H1 (cell line): ENCODE measurements at places on chromosomes 6 and 20. TPM values are rescaled to one million over a fixed set of nuclear protein-coding genes. Genes with fewer than 3 reads are reported as not detected.

The SDHAF4 gene
- total RNA-seq, result 14.8 and 14.9 TPM in 2 replicates

DNA sequence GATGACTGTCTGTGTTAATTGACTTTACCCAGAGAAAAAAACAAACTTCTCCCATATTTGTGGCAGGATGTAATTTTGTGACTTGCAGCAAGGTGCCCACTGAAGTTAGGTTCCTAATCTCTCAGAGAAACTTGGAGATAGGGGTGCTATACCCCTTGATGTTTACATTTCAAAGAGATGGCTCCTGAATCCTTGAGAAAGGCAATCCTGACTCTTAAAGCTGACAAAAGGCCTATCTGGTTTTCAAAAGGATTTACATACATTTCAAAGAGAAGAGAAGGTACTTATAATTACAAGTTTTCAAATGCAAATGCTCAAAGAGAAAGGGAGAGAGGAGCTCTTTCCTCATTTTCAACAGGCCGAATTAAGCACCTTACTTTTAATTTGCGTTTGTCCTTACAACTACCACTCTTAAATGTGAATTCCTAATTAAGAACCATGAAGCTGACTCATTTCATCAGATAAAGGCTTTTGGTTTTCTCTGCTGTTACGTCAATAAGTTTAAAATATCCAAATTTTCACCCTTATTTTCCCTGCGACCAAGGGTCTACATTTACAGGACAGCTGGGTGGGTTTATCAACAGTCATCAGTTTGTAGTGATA is 711.8 kb upstream of the MAP3K7 start:
- no peak overlapping the region for H3K4me3 ChIP-seq
- H3K4me1 ChIP-seq, result peaks cover 10% of the 10 kb centered on the region
- no peaks in the 10 kb centered on the region for H3K36me3 ChIP-seq
- H3K27me3 ChIP-seq, result peaks cover 87% of the 10 kb centered on the region
- no peak for DNase-seq

GRCh38 chr6:74632196-74632875 is 573.5 kb downstream of the COL12A1 start:
- no peaks in the 10 kb centered on the region for H3K36me3 ChIP-seq
- DNase-seq, result no peak
- H3K27me3 ChIP-seq, result no peaks in the 10 kb centered on the region

DNA sequence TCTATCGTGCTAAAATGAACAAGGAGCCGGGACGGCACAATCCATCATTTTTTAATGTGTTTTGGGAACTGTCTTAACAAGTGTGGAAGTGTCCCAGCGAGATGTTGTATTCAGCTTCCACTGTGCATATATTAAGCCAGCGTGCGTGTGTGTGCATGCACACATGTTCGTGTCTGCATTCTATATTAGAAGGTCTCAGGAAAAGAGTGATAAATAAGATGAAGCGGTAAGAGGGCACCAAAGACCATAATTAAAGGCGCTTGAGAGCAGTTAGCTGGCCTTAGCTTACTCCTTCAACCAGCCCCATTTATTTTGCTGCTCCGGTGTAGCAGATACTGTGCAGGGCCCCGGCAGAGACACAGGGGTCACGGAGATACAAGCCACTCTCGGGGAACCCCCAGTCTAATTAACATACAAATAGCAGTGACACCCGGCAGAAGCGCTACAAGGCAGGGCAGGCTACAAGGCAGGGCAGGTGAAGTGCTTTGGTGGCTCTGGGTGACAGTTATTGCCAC is 206.5 kb upstream of the RREB1 start:
- H3K4me3 ChIP-seq, result no peak overlapping the region
- H3K27ac ChIP-seq, result no peak overlapping the region
- H3K27me3 ChIP-seq, result no peaks in the 10 kb centered on the region

GRCh38 chr20:63176427-63177133 is 39.4 kb downstream of the YTHDF1 start:
- H3K27me3 ChIP-seq, result peaks cover 32% of the 10 kb centered on the region
- no peak overlapping the region for H3K27ac ChIP-seq
- H3K4me1 ChIP-seq, result peaks cover 3% of the 10 kb centered on the region
- H3K4me3 ChIP-seq, result peak overlapping the region; percentile 83
- no peaks in the 10 kb centered on the region for H3K36me3 ChIP-seq

DNA sequence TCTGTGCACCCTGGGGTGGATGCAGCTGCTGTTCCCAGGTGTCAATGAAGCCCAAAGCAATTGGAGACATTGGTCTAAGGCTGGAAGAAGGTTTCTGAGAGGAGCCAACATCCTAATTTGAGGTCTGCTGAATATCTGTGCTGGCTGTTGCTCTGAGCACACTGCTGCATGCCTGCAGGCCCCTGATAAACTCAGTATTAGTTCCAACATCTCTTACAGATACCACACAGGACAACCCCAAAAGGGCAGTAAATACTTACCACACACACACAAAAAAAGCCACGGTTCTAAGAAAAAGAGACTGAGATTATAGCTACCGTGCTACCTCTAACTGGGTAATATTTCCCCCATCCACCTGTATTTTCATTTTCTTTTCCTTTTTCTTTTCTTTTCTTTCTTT is 164.3 kb upstream of the SOX4 start:
- H3K36me3 ChIP-seq, result no peaks in the 10 kb centered on the region
- H3K27ac ChIP-seq, result no peak overlapping the region
- H3K4me3 ChIP-seq, result no peak overlapping the region
- H3K27me3 ChIP-seq, result no peaks in the 10 kb centered on the region
- no peak for DNase-seq

DNA sequence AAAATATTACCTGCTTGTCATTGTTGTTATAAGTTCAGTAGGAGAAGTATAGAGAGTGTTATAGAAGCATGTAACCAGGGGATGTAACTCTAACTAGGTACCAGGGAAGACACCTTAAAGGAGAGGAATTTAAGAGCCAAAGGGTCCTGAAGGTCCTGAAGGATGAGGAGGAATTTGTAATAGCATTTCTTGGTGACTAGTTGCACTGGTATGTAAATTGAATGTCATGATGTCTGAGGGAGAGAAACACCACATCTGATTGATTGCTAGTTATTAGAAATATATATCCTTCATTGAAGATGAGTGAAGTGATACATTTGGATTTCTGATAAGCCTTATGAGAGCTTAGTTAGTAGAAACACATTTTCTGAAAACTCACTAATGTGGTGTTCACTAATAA is 643.8 kb downstream of the RFPL4B start:
- no peaks in the 10 kb centered on the region for H3K4me1 ChIP-seq
- H3K27ac ChIP-seq, result no peak overlapping the region
- no peak overlapping the region for H3K4me3 ChIP-seq
- no peaks in the 10 kb centered on the region for H3K36me3 ChIP-seq

DNA sequence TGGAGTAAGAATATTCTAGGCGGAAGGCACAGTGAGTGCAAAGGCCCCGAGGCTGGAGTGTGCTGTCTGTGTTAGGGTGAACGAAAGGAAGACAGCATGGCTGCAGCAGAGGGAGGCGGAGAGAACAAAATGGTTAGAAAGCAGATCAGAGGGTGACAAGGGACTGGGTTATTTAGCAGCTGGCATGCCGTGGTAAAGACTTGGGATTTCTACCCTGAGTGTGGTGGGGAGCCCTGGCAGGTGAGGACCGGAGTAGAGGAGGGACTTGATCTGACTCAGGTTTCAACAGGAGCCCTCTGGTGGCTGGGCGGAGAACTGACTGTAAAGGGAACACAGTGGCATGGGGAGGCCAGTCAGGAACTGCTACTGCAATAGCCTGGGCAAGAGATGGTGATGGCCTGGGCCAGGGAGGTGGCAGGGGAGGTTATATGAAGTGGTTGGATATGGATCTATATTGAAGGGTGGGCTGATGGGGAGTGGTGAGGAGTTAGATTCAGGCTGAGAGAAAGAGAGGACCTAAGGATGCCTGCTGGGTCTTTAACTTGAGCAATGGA is 38.0 kb downstream of the PIM1 start:
- H3K4me1 ChIP-seq, result no peaks in the 10 kb centered on the region; the same call in 1 of the 2 replicates
- peak; percentile 87 for DNase-seq
- H3K36me3 ChIP-seq, result no peaks in the 10 kb centered on the region
- no peak overlapping the region for H3K27ac ChIP-seq

DNA sequence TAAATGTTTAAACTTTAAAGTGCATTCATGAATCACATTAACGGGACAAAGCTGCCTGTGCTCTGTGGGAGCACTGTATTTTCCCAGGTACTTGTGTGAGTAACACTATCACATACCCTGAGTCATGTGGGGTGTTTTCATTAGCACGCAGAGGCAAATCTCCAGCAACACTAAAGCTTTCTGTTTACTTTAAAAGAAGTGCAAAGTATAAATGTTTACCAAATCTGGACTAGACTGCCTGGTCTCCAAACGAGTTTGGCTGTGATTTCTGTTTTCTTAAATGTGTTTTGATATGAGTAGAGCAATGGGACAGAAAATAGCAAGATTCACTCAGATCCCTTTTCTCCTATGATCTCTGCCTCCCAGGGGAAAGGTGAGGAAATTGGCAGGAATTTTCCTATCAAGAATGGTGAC is 28.8 kb upstream of the RIPPLY2 start:
- no peak overlapping the region for H3K27ac ChIP-seq
- peaks cover 3% of the 10 kb centered on the region; the same call in 1 of the 2 replicates for H3K4me1 ChIP-seq
- no peaks in the 10 kb centered on the region for H3K36me3 ChIP-seq
- no peak overlapping the region for H3K4me3 ChIP-seq
- no peak for DNase-seq
